ENCODE measurements at places on chromosomes 4 and X.

- peak; percentile 31 for DNase-seq
Observed at GRCh38 chrX:29071525-29072320, 484.5 kb downstream of the IL1RAPL1 start.

GRCh38 chrX:103310555-103311398, at the start of gene BEX2:
Gene BEX2 (minus strand): TSS chrX:103310990. CDS start chrX:103309976, 1,014 bp downstream.
- DNase-seq, result peak; percentile 15

DNA sequence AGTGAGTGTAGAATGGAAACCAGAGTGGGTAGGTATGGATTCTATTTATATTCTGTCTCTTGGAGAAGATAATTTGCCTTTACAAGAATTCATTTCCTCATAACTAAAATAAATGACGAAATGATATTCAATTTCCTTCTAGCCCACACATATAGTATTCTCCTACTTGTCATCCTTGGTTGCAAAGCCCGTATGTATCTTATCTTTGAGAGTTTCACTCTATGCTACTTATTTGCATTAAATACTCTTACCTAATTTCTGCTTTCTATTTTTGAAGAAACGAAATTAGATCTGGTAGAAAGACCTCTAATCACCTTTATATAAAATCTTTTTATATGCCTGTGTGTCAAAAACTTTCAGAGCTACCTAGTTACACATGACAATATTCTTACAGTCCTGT, 457.7 kb downstream of the NKX6-1 start:
- no peak for DNase-seq

- DNase-seq, result no peak
Observed at GRCh38 chr4:76275486-76276124, 24.1 kb downstream of the FAM47E start.

GRCh38 chrX:154351183-154352011, 23.0 kb downstream of the FLNA start:
- no peak for DNase-seq

DNA sequence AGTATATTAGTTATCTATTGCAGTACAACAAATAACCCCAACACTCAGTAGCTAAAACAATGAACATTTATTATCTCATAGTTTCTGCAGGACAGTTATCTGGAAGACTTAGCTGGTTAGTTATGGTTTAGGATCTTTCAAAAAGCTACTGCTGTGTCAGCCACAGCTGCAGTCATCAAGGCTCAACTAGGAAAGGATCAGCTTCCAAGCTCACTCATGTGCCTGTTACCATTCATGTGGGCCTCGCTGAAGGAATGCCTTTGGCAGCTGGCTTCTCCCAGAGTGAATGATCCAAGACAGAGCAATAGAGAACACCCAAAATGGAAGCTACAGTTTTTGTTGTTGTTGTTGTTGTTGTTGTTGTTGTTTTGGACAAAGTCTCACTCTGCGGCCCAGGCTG, 13.5 kb upstream of the PRSS48 start:
- no peak for DNase-seq

- DNase-seq, result no peak
Observed at GRCh38 chr4:26877961-26878360, 17.3 kb downstream of the STIM2 start.

GRCh38 chrX:71420686-71421085, 54.5 kb downstream of the TAF1 start:
- no peak for DNase-seq

GRCh38 chr4:153465615-153466080, 512 bp upstream of the TMEM131L start:
- peak; percentile 66 for DNase-seq

- no peak for DNase-seq
Observed at GRCh38 chrX:39477762-39478120, 620.0 kb downstream of the BCOR start.

- no peak for DNase-seq
Observed at GRCh38 chrX:40544343-40545266, 36.2 kb upstream of the ATP6AP2 start.

DNA sequence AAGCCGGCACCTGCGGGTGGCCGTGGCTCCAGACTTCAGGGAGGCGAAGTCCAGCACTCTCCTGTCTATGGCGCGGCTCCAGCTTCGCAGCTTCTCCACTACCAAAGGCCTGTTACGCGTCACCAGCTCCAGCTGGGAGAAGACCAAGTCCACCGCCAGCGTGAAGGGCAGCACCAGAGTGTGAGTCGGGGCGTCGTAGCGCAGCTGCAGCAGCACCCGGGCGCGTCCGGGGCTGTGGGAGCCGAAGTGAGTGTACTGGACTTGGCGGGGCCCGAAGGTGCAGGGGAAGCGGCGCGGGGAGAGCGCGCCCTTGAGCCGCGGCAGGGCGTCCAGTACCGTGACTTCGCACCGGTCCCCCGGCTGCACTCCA, 444 bp downstream of the FREM3 start:
- peak; percentile 27 for DNase-seq

GRCh38 chr4:176156656-176157055, 38.7 kb downstream of the SPATA4 start:
- no peak for DNase-seq

GRCh38 chrX:100931925-100932285, 3.2 kb upstream of the XKRX start:
- DNase-seq, result no peak

- DNase-seq, result no peak
Observed at GRCh38 chr4:183348136-183348535, 25.9 kb upstream of the CLDN24 start.

GRCh38 chr4:139253713-139254112, 26.3 kb downstream of the MGARP start:
- no peak for DNase-seq

GRCh38 chr4:42078184-42078801, 74.2 kb downstream of the BEND4 start:
- DNase-seq, result no peak

GRCh38 chrX:120274958-120275357, 24.3 kb downstream of the ZBTB33 start:
- DNase-seq, result no peak

DNA sequence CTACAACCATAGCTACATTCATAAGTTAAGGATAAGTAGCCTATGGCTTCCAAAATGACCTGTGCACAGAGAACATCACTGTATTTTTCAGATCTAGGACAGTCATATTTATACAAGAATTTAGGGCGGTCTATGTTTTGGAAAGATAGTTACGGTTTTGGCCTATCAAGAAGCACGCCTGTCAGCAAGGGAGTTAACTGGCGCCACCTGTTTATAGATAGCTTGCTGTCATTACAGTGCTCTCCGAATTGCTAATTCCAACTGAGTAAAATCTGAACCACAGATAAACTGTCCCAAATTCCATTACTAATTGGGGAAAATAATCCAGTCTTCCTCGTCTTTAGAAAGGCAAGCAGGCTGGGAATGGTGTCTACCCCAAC, 646 bp downstream of the ABCB7 start:
- no peak for DNase-seq

- DNase-seq, result peak; percentile 32
Observed at GRCh38 chr4:69490271-69490670, 5.4 kb downstream of the UGT2B4 start.

DNA sequence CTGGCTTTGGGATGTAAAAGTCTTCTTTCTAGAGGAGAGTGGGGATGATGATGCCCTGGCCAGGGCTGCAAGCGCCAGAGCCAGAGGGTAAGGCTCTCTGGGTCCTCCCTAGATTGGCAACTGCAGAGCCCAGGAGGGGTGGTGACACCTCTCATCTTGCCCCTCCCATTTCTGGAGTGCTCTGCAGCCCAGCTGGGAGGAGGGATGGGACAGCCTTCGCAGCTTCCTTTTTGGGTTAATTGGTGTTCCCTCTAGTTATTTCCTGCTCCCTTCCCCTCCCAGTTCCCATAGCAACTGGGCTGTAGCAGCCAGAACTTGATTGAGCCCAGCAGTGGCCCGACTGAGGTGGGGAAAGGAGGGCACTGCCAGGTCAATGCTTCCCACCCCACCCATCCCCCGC, 19.2 kb downstream of the NALF2 start:
- DNase-seq, result no peak

DNA sequence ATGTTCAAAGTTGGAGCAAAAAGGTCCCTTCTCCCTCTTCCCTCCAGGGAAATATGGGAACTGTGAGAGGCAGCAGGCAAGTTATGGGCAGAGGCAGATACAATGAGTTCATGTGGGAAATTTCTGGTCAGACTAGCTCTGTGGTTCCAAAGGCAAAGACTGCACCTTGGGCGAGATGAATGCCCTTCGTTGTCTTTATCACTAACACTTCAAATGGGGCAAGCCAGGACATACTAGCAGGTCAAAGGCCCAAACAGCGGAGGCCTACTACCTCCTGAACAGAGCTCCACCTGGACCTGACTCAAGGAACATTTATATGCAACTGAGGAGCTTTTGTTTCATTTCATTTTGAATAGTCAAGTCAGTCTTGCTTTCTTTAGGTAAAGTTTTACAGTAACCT, 29.0 kb downstream of the SRPX2 start:
- no peak for DNase-seq

DNA sequence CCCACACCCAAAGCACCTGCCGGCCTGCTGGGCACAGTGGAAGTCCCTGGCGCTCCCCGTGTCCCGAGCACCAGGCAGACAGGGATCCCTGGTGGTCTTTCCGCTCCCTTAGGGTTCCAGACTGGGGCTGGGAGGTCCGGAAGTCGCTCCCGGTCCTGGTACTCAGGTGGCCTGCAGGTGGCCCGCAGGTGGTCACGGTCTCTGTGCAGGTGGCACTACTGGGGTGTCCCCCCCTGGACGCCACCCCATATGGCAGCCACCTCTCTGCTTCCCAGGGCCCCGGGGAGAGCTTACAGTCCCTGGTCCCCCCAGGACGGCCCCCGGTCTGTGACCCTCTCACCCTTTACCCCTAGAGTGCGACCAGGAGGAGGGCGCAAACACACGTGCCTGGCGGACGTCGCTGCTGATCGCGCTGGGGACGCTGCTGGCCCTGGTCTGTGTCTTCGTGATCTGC, 13.6 kb downstream of the SLC25A6 start:
- no peak for DNase-seq

- peak; percentile 31 for DNase-seq
Observed at GRCh38 chr4:70838204-70838603, 1.5 kb downstream of the GRSF1 start.

- DNase-seq, result no peak
Observed at GRCh38 chrX:19677121-19677520, 161.8 kb upstream of the MAP3K15 start.

DNA sequence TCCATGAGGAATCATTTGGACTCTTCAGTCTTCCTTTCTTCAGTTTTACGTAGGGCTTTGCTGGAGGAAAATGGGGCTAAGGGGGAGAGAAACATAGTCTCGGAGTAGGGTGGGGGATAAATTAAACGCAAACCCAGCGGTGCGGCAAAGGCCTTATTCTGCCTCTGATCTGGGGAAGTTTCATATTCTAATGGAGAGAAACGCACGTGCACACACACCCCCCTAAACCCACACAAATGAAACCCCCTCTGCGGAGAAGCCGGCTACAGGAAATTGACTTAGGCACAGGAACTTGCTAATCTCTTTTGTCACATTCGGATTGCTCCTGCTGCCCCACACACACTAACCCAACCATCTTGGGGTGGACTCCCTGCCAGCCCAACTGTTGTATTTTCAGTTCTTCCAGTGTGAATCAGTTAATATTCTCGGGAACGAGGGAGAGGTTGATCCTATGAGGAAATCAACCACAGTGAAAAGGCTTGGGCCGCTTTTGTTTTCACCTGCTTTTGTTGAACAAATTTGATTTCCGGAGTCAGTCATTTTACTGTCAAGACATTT, at the start of gene RHOH:
Gene RHOH, plus strand, starts transcription at position 308 of the 558 bp plus-strand sequence. CDS start 46,356 bp downstream, outside the sequence.
- DNase-seq, result no peak

GRCh38 chr4:2166253-2166652, 75.7 kb downstream of the HAUS3 start:
- no peak for DNase-seq

GRCh38 chr4:63919636-63920365, 489.4 kb downstream of the TECRL start:
- no peak for DNase-seq

DNA sequence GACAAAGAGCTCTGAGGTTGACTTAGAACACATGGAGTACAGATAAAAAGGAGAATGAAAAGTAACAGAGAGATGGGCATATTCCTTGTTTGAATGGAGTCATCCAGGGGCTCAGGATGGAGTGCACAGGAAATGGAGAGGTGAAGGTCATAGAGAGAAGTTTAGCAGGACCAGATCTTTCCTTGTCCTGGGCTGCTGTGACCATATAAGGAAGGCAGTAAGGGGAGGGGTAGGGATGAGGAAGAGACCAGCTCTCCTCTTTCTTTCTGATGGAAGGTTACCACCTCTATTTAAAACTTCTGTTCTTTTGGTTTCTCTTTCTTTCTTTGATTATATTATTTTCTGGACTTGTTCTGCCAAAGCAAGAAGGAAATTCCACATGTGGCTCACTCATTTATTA, 27.0 kb downstream of the AR start:
- no peak for DNase-seq

DNA sequence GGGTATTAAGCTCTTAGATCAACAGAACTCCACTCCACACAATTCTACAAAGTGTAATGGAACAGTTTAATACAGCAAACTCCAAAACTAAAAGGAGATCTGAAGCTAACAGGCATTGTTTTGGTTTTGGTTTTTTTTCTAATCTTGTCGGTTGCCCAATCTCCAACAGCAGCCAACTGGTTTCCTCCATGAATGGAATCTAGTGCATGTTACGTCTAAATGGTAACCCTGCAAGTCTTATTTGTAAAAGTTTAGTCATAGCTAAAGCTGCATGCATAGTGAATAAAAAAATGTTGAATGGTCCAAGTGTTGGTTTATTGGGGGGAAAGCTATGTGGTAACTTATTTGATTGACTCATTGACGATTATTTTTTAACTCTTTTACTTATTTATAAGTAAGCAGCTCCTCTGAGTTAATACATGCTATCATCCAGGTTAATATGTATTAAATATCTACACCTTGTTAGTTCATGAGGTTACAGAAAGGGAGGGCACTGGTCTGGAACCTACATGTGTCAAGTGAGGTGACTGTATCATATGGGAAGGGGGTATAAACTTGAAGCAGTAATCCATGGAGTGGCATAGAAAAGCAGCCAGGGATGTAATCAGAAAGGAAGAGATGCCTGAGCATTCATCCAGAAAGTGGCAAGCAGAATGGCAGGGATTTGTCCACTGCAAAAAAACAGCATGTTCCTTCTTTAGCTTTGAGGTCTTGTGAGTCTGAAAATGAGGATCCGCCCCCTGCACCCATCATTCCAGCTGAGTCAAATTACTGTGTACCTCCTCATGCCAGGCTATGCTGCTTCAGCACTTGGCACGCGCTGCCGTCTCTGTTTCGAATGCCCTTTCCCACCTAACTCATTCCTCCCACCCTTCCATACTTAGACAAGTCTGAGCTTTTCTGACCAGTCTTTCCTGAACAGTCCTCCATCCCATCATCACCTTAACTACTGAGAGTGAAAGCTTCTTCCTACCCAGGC, 81.7 kb downstream of the PDGFC start:
- DNase-seq, result peak; percentile 4

DNA sequence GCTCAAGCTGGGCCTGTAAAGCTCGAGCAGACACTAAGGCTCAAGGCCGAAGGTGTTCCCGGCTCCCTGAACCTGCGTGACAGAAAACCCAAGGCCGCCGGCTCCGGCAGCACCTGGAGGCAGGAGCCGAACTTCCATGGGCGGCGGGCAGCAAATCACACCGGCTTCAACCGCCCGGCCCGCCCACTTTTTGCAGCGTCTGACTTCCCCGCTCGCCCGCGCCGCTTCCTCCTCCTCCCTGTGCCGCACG, 940 bp upstream of the NSD2 start:
- peak; percentile 80 for DNase-seq

- no peak for DNase-seq
Observed at GRCh38 chr4:105181259-105181658, 34.6 kb downstream of the TET2 start.

GRCh38 chr4:121777625-121778024, 12.7 kb upstream of the SMIM43 start:
- no peak for DNase-seq

Data from muscle of arm (tissue), 14 donors.